ENCODE measurements at places on chromosomes 6 and 20.
A peak's percentile ranks its signal among the peaks of the same experiment; 100 is the strongest.

DNA sequence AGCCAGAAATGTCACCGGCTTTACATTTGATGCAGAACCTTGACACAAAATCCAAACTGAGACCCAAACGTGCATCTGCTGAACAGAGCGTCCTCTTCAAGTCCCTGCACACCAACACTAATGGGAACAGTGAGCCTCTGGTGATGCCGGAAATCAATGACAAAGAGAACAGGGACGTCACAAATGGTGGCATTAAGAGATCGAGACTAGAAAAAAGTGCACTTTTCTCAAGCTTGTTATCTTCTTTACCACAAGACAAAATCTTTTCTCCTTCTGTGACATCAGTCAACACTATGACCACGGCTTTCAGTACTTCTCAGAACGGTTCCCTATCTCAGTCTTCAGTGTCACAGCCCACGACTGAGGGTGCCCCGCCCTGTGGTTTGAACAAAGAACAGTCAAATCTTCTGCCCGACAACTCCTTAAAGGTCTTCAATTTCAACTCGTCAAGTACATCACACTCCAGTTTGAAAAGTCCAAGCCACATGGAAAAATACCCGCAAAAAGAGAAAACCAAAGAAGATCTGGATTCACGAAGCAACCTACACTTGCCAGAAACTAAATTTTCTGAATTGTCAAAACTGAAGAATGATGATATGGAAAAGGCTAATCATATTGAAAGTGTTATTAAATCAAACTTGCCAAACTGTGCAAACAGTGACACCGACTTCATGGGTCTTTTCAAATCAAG lies 108.4 kb downstream of the RTN4IP1 start:
- DNase-seq, result no peak

- DNase-seq, result no peak
These were observed 52.4 kb upstream of the TINAG start for GRCh38 chr6:54255886-54256285.

DNA sequence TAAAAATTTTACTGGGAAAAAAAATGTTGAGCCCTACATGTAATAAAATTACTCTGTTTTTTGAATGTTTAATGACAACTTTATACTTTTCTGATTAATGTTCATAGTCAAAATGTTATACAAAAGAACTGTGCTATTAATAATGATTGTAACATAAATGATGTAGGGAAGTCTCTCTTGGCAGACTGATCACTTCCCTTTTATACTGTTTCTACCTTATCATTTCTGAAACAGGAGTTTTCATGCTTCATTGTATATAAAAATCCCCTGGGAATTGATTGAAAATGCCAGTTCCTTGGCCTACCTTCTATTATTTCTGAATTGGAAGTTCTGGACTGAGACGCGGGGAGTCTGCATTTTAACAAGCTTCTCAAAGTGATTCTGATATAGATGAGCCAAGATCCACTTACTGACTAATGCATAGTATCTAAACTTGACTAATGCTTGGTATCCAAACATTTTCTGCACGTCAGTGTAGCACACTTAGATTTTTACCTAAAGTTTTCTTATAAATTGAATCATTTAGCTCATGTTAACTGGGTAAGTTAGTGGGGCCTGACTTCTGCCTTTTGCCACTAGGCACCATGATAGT lies 7.2 kb upstream of the HDAC2 start:
- DNase-seq, result no peak

GRCh38 chr6:125346201-125346925 lies 44.6 kb upstream of the HDDC2 start:
- DNase-seq, result no peak

GRCh38 chr6:57158658-57159057 lies 13.5 kb upstream of the BAG2 start:
- no peak for DNase-seq

DNA sequence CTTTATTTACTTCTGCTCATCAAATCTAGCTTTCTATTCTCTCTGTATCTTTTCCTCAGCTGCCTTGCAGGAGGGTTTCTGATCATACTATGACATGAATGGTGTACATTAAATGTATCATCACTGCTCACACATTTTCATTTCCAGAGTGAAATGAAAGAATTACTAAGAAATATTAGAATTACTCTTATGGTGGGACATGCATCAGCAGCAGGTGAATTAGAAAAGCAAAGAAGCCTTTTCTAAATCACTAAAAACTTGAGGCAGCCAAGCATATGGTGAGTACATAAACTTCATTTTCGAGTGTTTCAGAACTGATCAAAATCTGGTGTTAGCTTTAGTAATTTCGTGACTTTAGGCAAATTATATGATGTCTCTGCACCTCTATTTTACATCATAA lies 23.6 kb downstream of the IL17A start:
- DNase-seq, result no peak

GRCh38 chr6:52595796-52596130 lies 18.9 kb upstream of the TRAM2 start:
- no peak for DNase-seq

GRCh38 chr6:20403766-20404640 lies 2.3 kb downstream of the E2F3 start:
- DNase-seq, result peak; percentile 77

GRCh38 chr20:33866398-33867100 lies 55.4 kb downstream of the CHMP4B start:
- DNase-seq, result no peak

DNA sequence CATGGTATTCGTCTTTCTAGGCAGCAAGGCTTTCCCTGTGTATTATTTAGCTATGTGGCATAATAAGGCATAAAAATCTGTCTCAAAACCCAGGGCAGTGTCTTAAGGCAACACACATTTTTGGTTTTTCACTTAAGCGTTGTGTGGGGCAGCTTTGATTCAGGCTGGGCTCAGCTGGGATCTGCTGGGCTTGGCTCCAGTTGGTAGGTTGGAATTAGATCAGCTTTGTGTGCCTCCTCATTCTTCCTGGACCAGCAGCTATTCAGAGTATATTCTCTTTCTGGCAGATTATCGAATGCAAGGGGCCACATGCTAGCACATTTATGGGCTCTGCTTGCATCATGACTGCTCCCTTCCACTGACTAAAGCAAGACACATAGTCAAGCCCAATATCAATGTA lies 487.9 kb downstream of the RFPL4B start:
- no peak for DNase-seq

GRCh38 chr6:15265787-15266186 lies 19.9 kb downstream of the JARID2 start:
- no peak for DNase-seq

DNA sequence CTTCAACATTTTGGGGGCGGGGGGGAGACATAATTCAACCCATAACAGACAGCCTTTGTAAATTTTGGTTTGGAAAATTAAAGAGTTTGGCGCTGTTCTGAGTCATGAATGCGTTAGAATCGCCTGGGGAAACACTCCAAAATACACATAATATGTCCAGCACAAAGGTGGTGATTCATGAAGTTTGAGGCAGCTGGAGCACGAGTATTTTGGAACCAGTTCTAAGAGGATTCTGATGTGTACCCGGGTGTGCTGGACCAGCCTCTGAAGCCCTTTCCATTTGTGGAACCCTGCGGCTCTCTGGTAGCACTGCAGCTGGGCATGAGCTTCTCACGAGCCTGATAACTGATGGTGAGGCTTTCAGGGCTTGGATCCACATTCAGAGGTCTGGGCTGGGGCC lies 4.7 kb downstream of the GMPR start:
- no peak for DNase-seq
